NCI-H510A (cell line): ENCODE measurements at places on chromosomes 3 and 15.

GRCh38 chr15:57156210-57156884 is 220.0 kb upstream of the CGNL1 start:
- no peak for DNase-seq

GRCh38 chr15:43531018-43531670 is 13.7 kb downstream of the MAP1A start:
- no peak for DNase-seq

- DNase-seq, result no peak
Observed at GRCh38 chr15:85707519-85708338, 87.0 kb downstream of the KLHL25 start.

- DNase-seq, result no peak
Observed at GRCh38 chr3:43970920-43971319, 270.8 kb upstream of the TOPAZ1 start.

- no peak for DNase-seq
Observed at GRCh38 chr15:49815950-49816349, 195.1 kb downstream of the DTWD1 start.

GRCh38 chr3:24680214-24680967 is 185.7 kb upstream of the THRB start:
- no peak for DNase-seq

DNA sequence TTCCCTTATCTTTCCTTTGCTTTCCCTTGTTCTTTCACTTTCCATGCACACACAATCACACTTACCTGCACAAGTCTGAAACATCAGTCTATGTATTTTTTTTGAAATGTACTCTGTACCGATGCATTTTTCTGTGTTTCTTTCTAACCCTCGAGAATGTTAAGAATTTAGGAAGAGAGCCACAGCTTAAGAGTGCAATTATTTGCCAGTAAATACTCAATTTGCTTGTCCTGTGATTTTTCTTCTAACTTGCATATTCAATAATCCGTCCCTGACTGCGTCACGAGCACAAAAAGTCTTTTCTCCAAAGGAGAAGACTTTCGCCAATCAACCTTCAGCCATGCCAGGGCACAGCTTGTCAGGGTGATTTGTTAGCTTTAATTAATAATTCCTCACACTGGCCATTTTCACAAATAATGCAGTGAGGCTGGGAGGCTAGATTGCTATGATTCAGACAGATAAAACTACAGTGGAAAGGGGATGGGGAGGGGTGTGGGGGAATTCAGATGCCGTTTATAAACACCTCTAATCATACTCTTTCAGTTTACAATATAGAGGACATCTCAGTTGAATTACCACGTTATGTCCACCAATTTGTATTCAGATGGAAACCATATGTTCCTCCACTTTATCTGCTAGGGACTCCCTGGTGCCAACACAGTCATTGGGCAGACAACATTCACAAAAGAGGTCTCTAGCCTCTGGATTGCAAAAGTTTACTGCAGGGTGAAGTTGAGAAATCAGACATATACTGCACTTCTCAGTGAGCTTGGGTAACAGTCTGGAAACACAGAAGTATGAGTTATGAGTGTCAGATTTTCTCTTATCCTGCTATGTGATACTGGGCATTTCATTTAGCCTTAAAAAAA is 388.0 kb downstream of the ZBTB20 start:
- no peak for DNase-seq

DNA sequence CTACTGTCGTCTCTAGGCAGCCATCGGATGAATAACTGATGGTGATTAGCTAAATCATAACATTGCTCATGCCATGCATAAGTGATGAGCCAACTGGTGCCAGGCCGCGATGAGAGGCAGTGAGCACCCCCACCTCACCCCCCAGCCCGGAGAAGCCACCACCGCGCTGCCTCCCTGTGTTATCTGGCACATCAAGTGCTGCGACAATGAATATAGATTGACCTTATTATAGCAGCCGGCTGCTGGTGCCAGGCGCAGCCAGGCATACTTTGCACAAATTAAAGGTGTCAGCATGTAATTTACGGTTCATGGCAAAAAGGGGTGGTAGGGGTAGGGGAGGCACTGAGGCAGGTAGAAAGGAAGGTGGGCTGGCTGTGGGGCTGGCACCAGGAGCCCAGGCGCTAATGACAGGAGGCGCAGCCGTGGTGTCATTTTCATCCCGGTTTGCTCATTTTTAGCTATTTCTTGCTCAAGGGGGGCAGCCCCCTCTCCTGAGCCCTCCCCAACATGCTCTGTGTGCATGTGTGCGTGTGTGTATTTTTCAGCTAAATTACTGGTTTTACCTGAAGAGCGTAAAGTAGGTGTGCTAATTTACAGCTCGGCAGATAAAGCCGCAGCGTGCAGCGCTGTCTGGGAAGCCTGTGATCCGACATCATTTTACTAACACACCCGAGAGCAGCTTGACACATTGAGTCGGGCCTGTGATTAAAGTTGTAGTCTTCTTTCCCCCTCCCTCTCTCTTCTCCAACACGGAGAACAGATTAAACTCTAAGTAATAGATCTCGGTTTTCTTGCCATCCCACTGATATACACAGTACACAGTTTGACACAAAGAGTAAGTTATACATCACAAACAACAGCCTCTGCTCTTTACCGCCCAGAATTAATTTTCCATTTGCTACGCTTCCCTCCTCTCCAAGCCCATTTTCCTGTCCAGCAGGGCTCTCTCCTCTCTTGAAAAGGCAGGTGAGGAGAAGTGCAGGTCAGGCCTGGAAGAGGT is 212.3 kb downstream of the RPLP1 start:
- DNase-seq, result no peak

DNA sequence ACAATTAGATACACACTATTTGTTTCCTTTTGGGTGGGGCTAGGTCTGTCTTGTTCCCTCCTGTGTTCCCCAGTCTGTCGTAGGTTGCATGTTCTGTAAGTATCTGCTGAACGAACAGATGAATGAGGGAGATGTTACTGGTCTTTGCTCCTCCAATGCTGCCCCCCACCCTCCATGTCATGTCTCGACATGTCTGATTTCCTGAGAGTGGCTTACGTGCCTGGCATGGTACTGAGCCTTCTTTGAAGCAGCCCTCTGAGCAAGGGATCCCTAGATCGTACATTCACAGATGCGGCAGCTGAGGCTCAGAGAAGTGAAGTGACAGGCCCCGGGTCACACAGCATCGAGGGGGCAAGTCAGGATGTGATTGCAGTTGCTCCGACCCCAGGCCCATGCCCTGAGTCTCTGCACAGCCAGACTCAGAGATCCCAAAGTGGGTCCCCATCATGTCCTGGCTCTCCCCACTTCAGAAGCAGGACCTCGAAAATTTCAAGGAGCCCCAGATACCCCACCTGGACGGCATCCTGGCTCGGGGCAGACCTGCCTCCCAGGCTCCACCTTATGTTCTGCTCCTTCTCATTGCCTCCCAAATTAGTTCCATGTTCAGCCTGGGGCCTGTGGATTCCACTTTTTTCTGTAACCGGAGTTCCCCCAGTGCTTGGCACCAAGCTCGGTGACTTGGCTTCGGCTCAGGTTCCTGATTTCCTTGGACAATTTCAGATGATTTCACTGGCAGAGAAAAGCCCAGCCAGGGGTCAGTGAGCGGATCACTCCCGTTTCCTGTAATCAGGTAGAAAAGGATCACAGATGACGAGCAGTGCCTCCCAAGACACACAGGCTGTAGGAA is 24.7 kb downstream of the GOLGA6L2 start:
- no peak for DNase-seq

DNA sequence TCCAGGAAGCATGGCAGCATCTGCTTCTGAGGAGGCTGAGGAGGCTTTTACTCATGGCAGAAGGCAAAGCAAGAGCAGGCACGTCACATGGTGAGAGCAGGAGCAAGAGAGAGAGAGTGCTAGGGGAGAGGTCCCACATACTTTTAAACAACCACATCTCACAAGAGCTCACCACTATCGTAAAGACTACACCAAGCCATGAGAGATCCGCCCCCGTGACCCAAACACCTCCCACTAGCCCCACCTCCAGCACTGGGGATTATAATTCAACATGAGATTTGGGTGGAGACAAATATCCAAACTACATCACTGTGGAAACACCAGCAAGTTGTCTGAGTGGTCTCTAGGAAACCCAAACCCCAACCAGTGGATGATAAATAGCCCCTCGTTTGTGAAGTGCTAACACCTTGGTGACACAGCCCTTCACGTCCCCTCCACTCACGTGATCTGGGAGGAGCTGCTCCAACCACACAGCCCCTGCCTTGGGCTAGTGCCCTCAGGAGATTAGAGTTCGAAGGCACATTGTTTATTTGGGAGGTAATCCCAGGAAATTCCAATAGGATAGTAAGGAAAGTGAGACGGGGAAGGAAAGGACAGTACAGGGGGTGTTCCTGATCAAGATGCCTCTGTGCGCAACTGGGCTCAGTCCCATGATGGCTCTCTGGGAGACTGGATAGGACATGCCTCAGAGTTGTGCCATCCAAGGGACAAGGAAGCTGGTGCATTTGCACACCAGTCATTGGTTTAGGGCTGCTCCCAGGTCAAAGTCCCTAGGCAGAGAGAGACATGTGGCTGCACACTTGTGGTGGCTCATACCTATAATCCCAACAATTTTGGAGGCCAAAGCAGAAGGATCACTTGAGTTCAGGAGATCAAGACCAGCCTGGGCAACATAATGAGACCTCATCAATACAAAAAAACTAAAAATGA is 80.6 kb upstream of the CTNNB1 start:
- DNase-seq, result no peak

- no peak for DNase-seq
Observed at GRCh38 chr3:195113536-195114425, 157.2 kb downstream of the XXYLT1 start.

DNA sequence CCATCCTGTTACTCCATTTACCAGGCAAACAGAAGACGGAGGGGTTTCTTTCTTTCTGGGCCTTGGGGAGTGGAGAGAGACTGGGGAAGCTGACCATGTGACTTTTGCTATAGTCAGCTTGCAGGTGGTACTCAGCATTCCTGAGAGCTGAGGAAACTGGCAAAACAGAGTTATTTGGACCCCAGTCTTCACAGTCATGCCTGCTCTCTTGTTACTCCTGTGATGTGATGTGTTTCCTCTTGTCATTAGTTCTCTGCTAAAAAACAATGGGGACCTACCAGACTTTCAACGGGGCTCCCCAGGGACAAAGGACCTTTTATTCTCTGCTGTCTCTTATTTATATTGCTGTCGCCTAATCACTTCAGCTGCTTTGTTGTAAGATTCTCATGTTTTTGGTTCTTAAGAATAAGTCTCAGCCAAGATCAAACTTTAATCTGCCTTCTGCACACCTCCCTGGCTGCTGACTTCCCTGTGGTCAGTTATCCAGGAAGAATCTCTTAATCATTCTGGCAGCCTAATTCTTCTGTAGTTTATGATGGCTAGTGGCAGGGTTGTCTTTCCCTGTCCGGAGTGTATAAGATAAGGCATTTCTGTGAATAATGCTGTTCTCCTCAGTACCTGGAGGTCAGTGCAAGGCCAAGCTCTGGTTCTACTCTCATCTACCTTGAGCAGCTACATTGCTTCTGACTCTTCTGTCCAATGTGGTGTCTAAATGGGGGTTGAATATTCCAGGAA is 8.8 kb downstream of the STARD9 start:
- no peak for DNase-seq

- DNase-seq, result no peak
Observed at GRCh38 chr3:45711931-45712330, 22.7 kb downstream of the SACM1L start.

GRCh38 chr3:55676643-55677042 is 189.5 kb upstream of the WNT5A start:
- DNase-seq, result no peak

DNA sequence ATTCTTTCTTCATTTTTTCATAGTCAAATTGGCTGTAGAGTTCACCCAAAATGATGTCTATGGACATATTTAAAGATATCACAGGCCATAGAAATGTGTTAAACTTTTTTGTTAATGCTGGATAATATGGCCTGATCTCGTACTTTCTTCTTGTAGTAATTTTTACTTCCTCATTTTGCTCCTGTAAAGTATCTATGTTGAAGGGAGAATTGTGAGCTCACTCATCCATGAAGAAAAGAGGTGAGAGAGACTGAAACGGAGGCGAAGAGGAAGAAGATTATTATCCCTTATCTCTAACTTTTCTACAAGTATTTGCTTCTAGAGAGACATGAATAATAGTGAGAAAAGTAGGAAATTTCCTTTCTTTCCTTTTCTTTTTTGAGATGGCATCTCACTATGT is 613.8 kb upstream of the TBL1XR1 start:
- no peak for DNase-seq

GRCh38 chr3:155870133-155870944 is at the start of gene GMPS:
TSS of gene GMPS (plus strand) at chr3:155870650. CDS start at chr3:155870871, 221 bp downstream.
- peak; percentile 95 for DNase-seq

DNA sequence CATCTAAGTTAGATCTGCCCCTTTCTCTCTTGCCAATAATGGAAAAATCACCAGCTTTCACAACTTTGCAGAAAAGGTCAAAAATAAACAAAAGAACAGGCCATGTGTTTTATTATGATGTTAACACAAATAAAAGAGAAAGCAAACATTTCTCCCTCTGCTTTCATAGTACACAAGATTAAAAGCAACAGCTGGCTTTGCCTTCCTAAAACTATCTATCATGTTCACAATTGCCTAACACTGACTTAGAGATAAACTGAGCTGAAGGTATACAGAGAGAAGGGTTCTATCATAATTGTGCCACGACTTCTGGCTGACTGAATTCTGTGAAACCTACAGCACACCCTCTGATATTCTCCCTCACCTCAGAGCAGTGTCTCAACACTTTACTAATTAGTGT is 29.4 kb downstream of the AADAC start:
- no peak for DNase-seq

GRCh38 chr3:71905426-71905825 is 120.5 kb upstream of the PROK2 start:
- DNase-seq, result no peak

- DNase-seq, result no peak
Observed at GRCh38 chr3:135990903-135991302, 25.4 kb downstream of the PPP2R3A start.

DNA sequence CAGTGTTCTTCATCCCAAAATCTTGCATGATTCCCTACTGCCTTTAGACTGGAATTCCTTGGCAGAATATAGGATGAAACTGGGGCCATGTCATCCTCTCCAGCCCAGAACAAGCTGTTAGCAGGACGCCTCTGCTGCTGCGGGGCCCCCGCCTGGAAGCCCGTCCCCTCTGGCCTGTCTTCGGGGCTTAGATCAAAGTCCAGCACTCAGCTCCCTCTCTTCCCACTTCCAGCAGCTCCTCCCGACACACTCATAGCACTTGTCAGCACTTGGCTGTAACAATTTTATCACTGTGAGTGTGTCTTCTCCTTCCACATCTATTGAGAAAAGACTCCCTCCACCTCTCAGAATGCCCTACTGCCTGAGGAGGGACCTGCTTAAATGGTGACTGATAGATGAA is 112.0 kb upstream of the HACD2 start:
- DNase-seq, result no peak

- peak; percentile 28 for DNase-seq
Observed at GRCh38 chr15:37019479-37020433, 80.6 kb downstream of the MEIS2 start.

DNA sequence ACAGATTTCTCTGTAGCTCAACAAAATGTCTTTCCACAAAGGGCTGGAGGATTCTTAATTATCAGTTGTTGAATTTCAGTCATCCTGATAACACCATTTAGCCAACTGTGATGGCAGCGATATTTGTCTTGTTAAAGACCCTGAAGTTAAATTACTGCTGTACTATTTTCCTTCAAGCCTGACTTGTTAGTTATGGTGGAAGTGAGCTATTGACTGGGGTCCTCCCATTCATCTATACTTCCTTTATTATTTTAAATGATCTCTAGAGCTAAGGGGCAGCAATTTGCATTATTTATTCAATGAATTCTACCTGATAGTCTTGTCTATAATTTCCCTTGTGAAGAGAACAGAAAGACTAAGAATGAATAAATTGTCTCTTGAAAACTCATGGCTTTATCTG is 64.1 kb downstream of the RBMS3 start:
- DNase-seq, result no peak

- DNase-seq, result no peak
Observed at GRCh38 chr15:77721963-77722362, 89.3 kb upstream of the LINGO1 start.
